Nephron progenitor cell (in vitro differentiated cells): ENCODE measurements at places on chromosomes 11 and 22.

- peak; percentile 26 for DNase-seq
Observed at GRCh38 chr11:2526808-2527381, 82.1 kb downstream of the KCNQ1 start.

GRCh38 chr11:78203184-78203583 is 14.5 kb downstream of the USP35 start:
- no peak for DNase-seq

DNA sequence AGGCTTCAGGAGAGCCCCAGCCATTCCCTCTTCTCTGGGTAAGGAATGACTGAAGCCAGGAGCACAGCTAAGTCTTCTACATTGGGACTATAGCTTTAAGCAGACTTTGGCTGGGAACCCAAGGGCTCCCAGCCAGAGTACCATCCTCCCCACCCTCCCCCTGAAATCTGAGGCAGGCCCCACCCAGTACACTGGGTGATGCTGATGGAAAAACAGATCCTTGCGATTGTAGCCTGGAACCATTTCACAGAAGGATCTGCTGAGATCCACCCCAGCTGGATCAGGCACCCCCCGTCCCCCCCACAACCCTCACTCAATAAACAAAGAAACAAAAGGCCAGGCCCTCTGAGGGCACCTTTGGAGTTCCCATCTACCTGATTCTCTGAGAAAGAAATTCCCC is 39.8 kb downstream of the IL18BP start:
- DNase-seq: no peak

GRCh38 chr11:86663291-86663690 is 9.1 kb downstream of the ME3 start:
- no peak for DNase-seq

GRCh38 chr11:113314389-113315301 is at the start of gene TTC12:
TTC12 (plus strand) TSS chr11:113314583; CDS start chr11:113316258, 1,675 bp downstream.
- peak; percentile 97 for DNase-seq
